Activated T-cell treated with anti-CD3 and anti-CD28 coated beads, Interleukin-2, amount 50 U/mL, for 4 hours (primary cell): ENCODE measurements at places on chromosomes 5 and 9.

- DNase-seq: no peak
These were observed 316.3 kb downstream of the FAM170A start for GRCh38 chr5:119945691-119946090.

GRCh38 chr5:163190784-163191183, 246.6 kb upstream of the CCNG1 start:
- DNase-seq: no peak

DNA sequence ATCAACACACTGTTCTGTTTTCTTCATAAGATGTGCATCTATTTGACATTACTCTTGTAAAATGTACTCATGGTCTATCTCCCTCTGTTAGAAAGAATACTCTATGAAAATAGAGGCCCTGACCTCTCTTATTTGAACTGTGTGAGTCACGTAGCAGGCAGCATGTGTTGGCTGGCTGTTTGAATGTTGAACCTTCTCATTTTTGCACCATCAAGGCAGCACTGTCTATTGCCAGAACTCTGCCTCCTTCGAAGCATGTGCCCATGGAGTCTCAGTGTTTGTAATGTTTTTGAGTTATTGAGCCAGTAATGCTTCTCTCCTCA, 144.4 kb downstream of the ALDH1A1 start:
- DNase-seq: no peak

GRCh38 chr5:84378420-84378819, 6.3 kb downstream of the EDIL3 start:
- no peak for DNase-seq

DNA sequence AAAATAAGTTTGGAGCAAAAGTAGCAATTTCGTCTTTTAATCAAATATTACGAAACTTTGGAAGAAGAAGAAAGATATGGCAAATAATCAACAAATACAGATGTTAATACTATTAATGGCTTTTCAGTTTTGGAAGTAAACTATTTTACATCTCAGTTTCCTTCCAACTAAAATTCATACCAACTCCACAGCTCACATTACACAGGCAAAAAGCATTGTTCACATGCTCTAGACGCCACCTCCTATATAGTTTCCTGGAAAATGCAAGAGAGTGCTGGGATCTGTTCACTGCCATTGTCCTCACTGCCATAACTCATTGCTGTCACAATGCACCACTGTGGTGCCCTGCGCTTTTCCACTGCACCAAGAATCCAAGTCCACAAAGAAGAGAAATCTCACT, 149.0 kb upstream of the FTMT start:
- DNase-seq: no peak

DNA sequence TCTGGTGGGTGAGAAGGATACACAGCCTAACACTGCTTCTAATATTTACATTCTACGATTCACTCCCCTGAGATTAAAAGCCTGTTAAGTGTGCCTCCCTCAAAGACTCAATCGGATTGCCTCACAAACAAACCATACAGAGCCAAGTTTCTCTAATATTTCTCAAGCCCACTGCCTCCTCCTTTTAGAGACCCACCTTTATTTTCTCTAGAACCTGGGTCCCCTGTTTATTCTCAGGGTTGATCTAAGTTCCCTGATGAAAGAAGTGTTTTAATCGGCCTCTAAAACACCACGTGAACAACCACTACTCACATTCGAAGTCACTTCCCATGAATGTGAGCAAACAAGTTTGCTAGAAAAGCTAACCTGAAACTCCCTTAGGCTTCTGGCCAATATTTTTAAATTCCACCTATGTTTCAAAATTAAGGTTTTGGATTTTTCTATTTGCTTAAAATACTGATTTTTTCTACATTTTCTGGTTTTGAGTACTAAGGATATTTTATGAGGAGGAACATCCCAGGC, 76.5 kb downstream of the GLIS3 start:
- DNase-seq: no peak
